ENCODE measurements at places on chromosomes 7 and 10. TPM values are rescaled to one million over a fixed set of nuclear protein-coding genes. Genes with fewer than 3 reads are reported as not detected.
A peak's percentile ranks its signal among the peaks of the same experiment; 100 is the strongest.

DNA sequence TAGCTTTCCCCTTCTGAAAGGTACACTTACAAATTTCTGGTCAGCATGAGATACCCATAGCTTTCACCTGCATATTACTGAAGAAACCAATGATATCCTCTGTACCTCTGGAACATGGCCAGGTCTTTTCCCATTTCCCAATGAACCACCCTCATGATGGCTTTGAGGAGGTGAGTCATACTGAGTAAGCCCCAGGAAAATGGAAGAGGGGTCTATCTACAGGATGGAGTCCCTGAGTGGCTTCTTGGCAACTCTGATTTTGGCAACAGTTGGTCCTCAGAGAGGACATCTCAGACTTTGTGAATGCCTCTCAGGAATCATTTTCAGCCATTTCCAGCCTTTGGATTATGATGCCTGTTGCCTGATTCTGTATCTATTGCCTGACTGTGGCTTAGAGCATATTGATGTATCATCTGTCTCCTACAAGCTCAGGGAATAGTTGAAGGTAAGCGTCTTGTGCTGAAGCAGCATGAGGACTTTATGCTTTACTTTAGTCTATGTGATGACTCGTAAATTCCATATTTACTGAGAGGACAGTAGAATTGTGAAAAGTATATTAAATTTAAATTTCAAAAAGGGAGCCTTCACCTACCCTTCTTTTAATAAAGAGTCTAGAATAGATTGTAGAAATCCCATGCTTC, 84.7 kb upstream of the DKK1 start:
- no peak for DNase-seq

DNA sequence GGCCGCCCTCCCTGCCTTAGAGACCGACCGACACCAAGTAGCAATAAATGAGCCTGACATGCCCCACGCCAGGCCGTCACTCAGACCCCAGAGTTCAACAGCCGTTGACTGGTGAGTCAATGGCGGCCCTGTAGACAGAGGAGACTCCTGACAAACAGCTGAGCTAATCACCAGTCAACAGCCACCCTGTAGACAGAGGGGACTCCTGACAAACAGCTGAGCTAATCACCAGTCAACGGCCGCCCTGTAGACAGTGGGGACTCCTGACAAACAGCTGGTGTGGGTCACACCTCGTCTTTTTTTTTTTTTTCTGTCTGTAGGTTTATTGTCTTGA, 16.9 kb upstream of the KNDC1 start:
- DNase-seq: peak; percentile 17

DNA sequence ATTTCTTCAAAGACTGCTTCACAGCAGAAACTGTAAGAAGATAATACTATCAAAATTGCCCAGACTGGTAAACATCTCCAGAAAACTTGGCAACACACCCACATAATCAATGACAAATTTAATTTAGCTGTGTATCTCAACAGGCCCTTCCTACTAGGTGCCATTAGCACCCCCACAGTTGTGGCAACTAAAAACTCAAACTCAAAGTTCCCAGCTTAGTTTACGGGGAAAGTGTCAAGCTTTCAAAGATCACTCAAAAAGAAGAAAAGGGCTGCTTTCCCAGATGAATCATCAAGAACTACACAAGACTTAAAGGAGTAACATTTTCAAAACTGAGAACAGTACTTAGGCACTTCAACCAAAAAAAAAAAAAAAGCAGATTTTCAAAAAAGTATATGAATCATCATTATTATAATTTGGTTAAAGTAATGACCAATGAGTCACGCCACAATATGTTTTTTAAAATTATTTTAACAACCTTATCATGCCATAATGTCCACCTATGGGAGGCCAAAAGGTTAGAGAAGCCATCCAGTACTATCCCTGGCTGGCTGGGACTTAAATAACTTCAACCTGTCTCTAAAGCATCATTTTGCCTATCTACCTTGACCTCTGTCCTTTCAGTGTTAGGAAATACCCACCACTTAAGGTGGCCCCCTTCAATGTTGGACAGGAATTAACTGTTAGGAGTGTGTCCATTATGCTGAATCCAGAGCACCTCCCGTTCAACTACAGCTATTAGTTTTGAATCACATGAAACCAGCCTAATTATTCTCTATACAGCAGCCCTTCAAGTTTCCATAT, 90.8 kb downstream of the ZFAND4 start:
- DNase-seq: no peak

The NUTM2D gene
- 3.0 TPM for total RNA-seq

All from cardiac septum (tissue), 1 donor.